ENCODE measurements at places on chromosomes 2 and 18.
A peak's percentile ranks its signal among the peaks of the same experiment; 100 is the strongest.

DNA sequence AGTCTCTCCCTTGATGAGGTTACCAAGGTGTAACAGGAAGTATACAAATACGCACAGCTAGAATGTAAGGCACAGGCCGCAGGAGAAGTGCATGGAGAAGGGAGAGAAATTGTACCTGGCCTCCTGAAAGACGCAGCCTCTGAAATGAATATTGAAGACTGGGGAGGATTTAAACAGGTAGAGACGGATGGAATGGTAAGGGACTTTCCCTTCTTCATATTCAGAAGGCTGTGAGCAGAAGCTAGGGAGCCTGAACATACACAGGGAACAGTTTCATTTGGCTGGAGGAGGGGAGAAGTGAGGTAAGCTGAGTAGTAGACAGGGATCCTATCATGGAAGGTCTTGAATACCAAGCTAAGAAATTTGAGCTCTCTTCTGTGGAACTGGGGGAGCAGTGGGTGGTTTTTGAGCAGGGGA lies 112.7 kb downstream of the ANKRD44 start:
- H3K4me1 ChIP-seq = 0 out of 2 replicates have a peak, but pooled peaks cover 7% of the 10 kb centered on the region
- no peaks in the 10 kb centered on the region for H3K27me3 ChIP-seq
- H3K36me3 ChIP-seq = no peaks in the 10 kb centered on the region
- no peak for DNase-seq
- no peak overlapping the region for H3K4me3 ChIP-seq
- no peak overlapping the region for H3K27ac ChIP-seq

DNA sequence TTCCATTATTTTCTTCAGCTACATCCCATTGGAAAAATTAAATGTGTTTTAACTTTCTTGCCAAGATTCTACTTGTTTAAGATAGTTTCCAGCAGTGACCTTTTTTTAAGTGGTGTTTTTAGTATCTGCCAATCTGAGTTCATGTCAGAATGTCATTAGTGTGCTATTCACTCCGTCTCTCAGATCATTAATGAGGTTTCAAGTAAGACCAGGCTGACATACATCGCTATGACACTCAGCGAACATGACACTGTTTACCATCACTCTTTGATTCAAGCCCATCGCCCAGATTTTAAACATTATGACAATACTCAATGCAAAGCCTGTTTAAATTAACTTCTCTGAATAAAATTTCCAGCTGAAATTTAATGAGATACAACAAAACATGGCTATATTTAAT lies 272.0 kb upstream of the KYNU start:
- H3K27me3 ChIP-seq = no peaks in the 10 kb centered on the region
- H3K36me3 ChIP-seq = no peaks in the 10 kb centered on the region
- H3K27ac ChIP-seq = no peak overlapping the region
- DNase-seq = no peak
- no peak overlapping the region for H3K4me3 ChIP-seq

DNA sequence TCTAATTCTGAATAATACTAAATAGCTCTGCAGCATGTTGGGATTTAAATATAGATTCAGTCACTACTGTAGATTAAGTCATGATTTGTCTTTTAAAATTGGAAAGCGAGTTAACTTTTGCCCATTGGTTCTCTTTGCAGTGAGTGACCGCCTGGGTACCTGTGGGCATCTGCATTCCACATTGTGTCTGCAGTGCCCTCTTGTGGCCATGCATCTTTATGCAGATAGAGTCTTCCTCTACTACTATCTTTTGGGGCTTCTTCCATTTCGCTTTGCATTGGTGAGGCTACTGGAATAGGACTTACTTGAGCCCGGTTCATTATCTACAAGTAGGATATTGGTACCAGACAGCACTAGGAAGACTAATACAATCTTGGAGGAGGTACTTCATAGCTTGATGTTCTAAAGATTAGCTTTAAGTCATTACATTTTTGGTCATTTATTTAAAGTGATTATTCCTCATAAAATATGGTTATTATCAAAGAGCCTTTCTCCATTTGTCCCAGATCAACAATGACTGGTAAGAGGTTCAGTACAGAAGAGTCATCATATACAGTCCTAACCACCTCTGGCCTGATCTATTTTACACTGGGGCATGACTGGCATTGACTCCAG lies 203.0 kb downstream of the SOCS6 start:
- peaks cover 5% of the 10 kb centered on the region for H3K36me3 ChIP-seq
- H3K4me1 ChIP-seq = peaks cover 3% of the 10 kb centered on the region
- no peak overlapping the region for H3K4me3 ChIP-seq
- no peaks in the 10 kb centered on the region for H3K27me3 ChIP-seq
- DNase-seq = peak; percentile 71
- H3K27ac ChIP-seq = no peak overlapping the region

GRCh38 chr2:21102356-21102755 lies 21.4 kb upstream of the TDRD15 start:
- H3K4me3 ChIP-seq = no peak overlapping the region
- no peaks in the 10 kb centered on the region for H3K27me3 ChIP-seq
- no peak overlapping the region for H3K27ac ChIP-seq

GRCh38 chr18:53254265-53254664 lies 914.3 kb downstream of the DCC start:
- no peaks in the 10 kb centered on the region for H3K27me3 ChIP-seq
- DNase-seq = no peak
- no peak overlapping the region for H3K4me3 ChIP-seq
- peaks cover 18% of the 10 kb centered on the region for H3K4me1 ChIP-seq
- peak overlapping the region; percentile 87 for H3K27ac ChIP-seq
- peaks cover 10% of the 10 kb centered on the region for H3K36me3 ChIP-seq

GRCh38 chr18:448116-448790 lies 52.2 kb downstream of the COLEC12 start:
- no peak overlapping the region for H3K4me3 ChIP-seq
- no peaks in the 10 kb centered on the region for H3K4me1 ChIP-seq
- DNase-seq = no peak
- peaks cover 20% of the 10 kb centered on the region for H3K36me3 ChIP-seq
- H3K27ac ChIP-seq = no peak overlapping the region

DNA sequence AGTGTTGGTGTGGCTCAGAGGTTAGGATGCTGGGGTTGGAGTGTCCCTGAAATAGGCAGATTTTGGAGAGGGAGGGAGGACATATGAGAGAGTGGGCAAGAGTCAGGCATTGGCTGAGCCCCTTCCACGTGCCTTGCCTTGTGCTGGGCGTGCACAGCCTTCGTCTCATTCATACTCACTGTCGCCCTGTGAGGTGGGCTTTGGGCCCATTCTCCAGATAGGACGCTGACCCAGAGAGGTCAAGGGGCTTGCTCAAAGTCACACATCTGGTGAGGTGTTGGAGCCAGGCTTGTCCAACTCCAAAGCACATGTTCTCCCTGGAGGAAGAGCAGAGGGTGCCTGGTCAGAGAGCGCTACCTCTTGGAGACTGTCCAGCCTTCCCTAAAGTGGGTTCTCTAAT lies 166.8 kb downstream of the DYSF start:
- no peak for DNase-seq
- no peak overlapping the region for H3K4me3 ChIP-seq
- no peaks in the 10 kb centered on the region for H3K36me3 ChIP-seq
- no peak overlapping the region for H3K27ac ChIP-seq

GRCh38 chr2:26890341-26891000 lies 42.5 kb downstream of the DPYSL5 start:
- no peak overlapping the region for H3K4me3 ChIP-seq
- no peaks in the 10 kb centered on the region for H3K27me3 ChIP-seq
- H3K4me1 ChIP-seq = no peaks in the 10 kb centered on the region
- H3K36me3 ChIP-seq = no peaks in the 10 kb centered on the region
- no peak overlapping the region for H3K27ac ChIP-seq

DNA sequence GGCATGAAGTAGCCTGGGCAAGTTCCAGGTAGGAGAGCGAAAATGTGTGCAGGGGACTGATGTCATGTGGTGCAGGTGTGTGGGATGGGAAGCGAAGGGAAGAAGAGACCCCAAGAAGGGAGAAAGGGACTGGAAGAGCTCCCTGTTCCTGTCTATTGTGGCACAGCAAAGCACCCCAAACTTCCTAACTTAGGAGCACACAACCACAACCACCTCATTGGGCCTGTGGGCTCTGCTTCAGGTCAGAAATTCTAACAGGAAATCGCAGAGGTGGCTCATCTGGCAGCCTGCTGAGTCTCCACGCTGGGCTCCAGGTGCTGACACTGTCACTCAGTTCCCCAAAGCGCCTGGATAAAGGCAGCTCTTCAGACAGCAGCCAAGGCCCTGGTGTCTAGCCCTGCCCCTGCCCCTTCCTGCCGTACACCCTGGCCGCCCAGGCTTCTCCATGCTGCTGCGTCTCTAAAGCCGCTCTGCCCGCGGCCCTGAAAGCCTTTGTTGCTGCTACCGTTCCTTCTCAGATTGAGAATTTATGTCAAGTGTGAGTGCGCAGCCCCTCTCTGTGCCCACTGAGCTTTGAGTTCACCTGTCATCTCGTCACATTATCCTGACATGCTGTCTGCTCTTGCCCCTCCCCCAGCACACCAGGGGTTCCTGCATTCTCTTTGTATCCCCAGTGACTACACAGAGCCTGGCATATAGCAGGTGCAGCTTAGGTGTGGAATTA lies 140.2 kb upstream of the BCL2L11 start:
- H3K27me3 ChIP-seq = no peaks in the 10 kb centered on the region
- DNase-seq = no peak
- H3K36me3 ChIP-seq = no peaks in the 10 kb centered on the region
- H3K4me3 ChIP-seq = no peak overlapping the region
- H3K27ac ChIP-seq = no peak overlapping the region

- H3K27me3 ChIP-seq = no peaks in the 10 kb centered on the region
- no peaks in the 10 kb centered on the region for H3K36me3 ChIP-seq
- H3K4me3 ChIP-seq = no peak overlapping the region
Observed at GRCh38 chr2:132951008-132951714, 281.2 kb upstream of the LYPD1 start.

All from WTC11 (cell line).